ENCODE measurements at places on chromosomes 7 and 10.
A peak's percentile ranks its signal among the peaks of the same experiment; 100 is the strongest.

DNA sequence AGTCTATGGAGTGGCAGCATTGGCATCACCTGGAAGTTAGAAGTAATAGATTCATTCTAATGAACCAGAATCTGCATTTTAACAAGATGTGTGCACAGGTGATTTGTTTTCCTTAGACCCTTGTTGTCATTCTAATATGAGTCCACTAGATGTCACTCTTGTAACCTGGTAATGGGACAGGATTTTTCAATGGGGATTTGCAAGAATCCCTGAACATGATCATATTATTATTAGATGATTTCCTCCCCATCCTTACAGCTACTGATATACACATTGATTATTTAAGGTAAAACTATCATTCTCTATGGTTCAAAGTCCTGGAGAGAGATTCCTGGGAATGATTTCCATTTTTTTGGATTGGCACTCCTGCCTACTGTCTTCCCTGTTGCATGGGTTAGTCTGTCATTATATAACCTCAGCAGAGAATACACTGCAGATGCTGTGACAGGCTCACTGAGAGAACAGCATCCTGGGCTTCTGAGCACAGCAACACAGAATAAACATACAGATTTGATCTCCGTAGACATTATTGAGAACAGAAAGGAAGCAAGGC lies 194.9 kb downstream of the SUGCT start:
- no peak for DNase-seq

DNA sequence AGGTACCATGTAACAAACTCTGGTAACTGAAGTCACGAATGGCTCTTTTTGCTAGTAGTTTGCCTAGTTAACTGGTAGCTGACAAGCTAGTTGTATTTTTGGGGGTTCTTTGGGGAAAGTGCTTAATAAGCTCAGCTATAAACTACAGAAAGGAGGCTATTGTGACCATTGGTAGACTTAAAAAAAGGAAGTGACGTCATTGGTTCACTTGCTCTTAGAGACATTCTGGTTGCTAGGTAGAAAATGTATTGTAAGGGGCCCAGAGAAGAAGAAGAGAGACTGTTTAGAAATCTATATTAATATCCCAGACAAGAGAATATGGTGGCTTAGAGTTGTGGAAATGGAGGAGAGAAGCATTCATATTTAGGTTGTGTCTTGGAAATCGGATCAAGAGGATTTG lies 103.0 kb downstream of the NXPH1 start:
- no peak for DNase-seq

- DNase-seq, result no peak
These were observed 46.2 kb downstream of the JAKMIP3 start for GRCh38 chr10:132111871-132112341.

GRCh38 chr7:51220226-51220625 lies 96.4 kb downstream of the COBL start:
- DNase-seq, result no peak

DNA sequence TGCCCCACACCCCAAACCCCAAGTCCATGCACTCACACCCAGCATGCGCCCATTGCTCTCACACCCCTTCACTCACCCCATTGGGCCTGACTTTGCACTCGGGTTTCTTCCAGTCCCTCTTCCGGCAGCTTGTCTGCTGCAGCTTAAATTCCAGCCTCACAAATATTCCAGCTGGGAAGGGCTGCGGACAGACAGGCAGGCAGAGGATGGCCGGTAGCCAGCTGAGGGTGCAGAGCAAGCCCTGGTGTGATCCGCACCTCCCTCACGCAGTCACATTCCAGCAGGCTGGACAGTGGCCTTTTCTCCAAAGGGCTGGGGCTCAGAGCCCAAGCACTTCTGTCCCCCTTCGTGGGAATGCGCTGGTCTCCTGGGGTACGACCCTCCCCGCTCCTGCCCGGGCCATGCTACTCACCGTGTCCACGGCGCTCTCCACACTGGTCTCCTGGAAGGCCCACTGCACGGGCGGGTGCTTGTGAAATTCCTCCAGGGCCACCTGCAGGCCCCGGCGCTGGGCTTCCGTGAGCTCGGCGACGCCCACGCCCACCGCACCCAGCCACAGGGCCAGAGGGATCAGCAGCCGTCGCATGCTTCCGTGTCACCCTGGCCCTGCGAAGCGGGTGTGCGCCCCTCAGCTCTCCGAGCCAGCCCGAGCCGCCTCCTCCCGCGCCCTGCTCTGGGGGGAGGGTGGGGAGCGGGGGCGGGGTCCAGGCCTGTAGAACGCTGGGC lies 1.2 kb downstream of the RARRES2 start:
- no peak for DNase-seq

- DNase-seq, result no peak
These were observed 3.7 kb upstream of the TCTN3 start for GRCh38 chr10:95697429-95697828.

DNA sequence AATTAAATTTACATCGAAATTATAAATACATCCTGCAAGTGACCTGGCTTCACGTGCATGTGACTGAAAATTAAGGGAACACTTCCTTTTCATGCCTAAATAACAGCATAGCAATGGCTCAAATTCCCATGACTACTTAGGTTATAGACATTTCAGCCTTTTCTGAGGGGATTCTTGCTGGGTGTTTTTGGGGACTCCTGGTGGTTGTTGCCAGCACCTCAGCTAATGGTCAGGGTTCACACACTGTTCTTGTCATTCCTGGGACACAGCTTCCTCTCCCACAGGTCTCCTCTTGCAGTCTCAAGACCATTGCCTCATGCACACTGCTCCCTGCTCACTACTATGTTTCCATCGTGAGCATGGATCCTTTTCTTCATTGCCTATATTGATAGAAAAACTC lies 148.9 kb upstream of the GLI3 start:
- no peak for DNase-seq

DNA sequence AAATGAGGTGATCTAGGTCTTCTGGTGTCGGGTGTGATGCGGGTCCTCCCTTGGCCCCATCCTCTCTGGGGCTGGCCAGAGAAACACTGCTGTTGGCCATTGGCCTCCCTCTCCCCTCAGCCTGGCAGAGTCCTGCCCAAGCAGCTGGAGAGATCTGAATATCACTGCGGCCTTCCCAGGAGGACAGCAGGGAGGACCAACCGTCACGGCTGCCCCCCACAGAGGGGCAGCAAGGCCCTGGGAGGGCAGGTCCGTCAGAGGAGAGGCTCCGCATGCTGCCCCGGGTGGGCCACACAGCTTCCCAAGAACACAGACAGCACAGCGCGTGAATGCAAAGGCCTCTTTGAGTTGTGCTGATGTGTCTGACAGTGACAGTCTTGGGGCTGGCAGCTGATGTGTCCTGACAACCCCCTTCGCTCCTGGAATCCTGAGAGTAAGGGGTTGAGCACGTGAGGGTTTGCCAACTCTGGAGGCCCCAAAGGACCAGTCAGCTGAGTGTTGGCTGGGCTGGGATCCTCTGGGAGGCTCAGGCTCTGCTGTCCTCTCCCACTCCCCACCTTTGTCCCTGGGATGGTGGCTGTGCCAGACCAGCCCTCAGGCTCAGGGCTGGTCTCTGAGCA lies 132.5 kb upstream of the UNC5B start:
- no peak for DNase-seq

DNA sequence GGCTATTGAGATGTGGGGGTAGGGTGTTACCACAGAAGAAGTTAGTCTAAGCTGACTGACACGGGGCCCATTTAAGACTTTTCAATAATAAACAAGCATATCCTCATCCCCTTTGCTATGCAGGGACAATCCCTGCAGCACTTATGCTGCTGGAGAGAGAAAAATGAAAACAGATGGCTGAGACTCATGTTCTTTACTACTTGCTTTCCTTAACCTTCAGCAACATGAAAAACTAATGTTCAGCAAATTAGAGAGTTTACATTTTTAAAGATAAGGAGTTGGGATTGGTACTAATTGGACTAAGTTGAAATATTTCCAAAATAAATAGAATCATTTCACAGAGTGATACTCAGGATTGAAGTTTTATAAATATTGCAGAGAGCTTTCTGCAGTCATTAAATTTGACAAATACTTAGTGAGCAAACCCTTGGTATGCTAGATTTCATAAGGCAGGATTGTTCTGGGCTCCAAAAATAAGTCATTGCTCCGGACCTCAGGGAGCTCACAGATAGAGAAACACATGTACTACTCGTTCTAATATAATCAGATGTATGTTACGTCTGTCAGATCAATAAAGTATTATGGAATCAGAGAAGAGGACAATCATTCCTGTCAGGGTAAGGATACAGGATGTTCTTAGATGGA lies 147.1 kb upstream of the LRRN3 start:
- DNase-seq, result no peak

GRCh38 chr10:4353964-4354363 lies 472.0 kb upstream of the AKR1E2 start:
- DNase-seq, result no peak

DNA sequence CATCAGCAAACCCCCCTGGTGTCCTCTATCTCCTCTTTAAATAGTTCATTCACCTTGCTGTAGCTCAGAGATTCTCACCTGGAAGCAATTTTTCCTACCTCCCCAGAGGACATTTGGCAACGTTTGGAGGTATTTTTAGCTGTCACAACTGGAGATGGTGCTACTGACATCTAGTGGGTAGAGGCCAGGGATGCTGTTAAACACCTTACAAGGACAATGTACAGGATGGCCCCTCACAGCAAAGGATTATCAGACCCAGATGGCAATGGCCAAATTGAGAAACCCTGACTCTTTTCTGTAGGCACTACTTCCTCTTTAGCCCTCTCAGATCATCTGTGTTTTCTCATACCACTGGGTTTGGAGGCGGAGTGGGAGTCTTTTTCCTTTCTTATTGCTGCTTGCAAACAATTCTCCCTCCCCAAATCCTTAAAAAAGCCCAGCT lies 13.2 kb upstream of the TRA2A start:
- no peak for DNase-seq

GRCh38 chr7:116052006-116052405 lies 21.4 kb upstream of the TFEC start:
- no peak for DNase-seq

DNA sequence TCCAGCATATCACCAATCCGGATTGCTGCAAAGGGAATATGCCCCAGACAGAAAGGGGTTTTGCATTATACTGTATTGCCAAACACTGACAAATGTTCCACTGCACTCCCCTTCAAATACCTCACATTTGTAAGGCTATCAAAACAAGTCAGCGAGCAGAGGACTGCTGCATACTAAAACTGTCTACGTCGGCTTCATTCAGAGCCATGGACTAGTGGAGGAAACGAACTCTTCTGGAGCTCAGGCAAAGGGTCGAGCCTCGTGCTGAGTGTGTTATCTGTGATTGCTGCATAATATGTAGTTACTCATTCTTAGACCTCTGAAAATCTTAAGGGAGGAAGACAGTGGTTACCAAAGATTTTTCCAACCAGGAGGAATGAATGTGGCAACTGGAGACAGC lies 200.2 kb downstream of the DYNC1I1 start:
- DNase-seq, result no peak

- no peak for DNase-seq
These were observed 36.9 kb upstream of the EGFR start for GRCh38 chr7:54981913-54982312.

GRCh38 chr7:38844952-38845563 lies 63.9 kb downstream of the VPS41 start:
- no peak for DNase-seq

DNA sequence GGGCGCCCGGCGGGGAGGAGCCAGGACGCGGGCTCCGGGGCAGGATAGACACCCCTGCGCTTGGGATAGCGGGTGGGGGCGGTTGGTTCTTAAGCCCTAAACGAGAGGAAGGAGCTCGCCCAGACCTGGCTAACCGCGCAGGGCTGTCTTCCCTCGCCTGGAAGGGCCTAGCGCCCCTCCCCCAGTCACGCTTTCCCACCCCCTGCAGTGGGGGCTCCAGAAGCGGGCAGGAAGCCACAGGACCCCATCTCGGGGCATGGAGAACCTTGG lies 6.5 kb downstream of the SHH start:
- DNase-seq, result no peak

- no peak for DNase-seq
These were observed 90.2 kb downstream of the SH3PXD2A start for GRCh38 chr10:103765168-103765567.

DNA sequence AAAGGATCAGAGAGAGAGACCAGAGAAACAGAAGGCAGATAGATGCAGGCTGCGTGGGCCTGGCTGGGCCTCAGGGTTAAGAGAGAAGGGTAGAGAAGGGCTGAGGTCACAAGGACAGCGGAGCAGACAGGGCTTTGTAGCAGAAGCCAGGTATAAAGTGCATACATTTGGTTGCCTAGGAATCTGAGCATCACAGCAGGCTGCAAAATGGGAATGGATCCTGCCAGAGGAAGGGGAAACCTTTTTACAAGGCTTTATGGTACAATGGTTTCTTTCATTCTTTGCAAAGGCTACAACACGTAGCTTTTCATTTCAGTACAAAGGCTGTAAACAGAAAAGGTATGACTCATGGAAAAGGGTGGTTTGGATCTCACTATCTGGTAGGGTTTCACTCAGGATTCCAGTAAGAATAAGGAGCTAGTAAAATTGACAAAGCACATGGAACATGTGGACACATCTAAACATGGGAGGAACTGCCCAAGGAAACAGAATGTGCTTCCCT lies 275.1 kb downstream of the DOCK4 start:
- DNase-seq, result no peak

- no peak for DNase-seq
These were observed 14.5 kb upstream of the PAX2 start for GRCh38 chr10:100730725-100731406.

- DNase-seq, result peak; percentile 14
These were observed 42.3 kb upstream of the DUSP5 start for GRCh38 chr10:110455446-110455845.

- DNase-seq, result no peak
These were observed 27.1 kb downstream of the CD36 start for GRCh38 chr7:80665526-80665925.

DNA sequence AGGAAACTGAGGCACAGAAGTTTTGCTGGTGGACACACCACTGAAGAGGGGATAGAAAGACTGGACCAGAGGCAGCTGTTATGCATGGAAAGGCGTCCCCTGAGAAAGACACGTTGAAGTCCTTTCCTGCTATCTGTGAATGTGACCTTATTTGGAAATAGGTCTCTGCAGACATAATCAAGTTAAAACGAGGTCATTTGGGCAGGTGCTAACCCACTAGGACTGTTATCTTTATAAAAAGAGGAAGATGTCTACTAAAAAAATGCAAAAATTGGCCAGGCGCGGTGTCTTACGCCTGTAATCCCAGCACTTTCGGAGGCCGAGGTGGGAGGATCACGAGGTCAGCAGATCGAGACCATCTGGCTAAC lies 31.6 kb downstream of the ELMO1 start:
- no peak for DNase-seq

- no peak for DNase-seq
These were observed 6.7 kb downstream of the PNLIPRP2 start for GRCh38 chr10:116627386-116627933.

GRCh38 chr7:75795831-75796285 lies 17.7 kb downstream of the CCL24 start:
- DNase-seq, result no peak

All from activated CD8-positive, alpha-beta memory T cell treated with anti-CD3 and anti-CD28 coated beads for 4 hours (primary cell).